ENCODE measurements at places on chromosomes 6 and 20. TPM values are rescaled to one million over a fixed set of nuclear protein-coding genes. Genes with fewer than 3 reads are reported as not detected.

GRCh38 chr20:46494077-46494476 lies 19.3 kb downstream of the ZNF334 start:
- peaks cover 95% of the 10 kb centered on the region for H3K27me3 ChIP-seq
- no peak overlapping the region for H3K27ac ChIP-seq
- H3K4me1 ChIP-seq: no peaks in the 10 kb centered on the region
- no peak overlapping the region for H3K4me3 ChIP-seq
- DNase-seq: no peak
- H3K36me3 ChIP-seq: no peaks in the 10 kb centered on the region

Gene GABRR1
- total RNA-seq: not detected

GRCh38 chr6:23910420-23910819 lies 215.6 kb upstream of the NRSN1 start:
- no peaks in the 10 kb centered on the region for H3K27me3 ChIP-seq
- no peak overlapping the region for H3K4me3 ChIP-seq
- H3K4me1 ChIP-seq: no peaks in the 10 kb centered on the region
- DNase-seq: no peak
- no peak overlapping the region for H3K27ac ChIP-seq

Gene IL17F
- not detected for total RNA-seq

DNA sequence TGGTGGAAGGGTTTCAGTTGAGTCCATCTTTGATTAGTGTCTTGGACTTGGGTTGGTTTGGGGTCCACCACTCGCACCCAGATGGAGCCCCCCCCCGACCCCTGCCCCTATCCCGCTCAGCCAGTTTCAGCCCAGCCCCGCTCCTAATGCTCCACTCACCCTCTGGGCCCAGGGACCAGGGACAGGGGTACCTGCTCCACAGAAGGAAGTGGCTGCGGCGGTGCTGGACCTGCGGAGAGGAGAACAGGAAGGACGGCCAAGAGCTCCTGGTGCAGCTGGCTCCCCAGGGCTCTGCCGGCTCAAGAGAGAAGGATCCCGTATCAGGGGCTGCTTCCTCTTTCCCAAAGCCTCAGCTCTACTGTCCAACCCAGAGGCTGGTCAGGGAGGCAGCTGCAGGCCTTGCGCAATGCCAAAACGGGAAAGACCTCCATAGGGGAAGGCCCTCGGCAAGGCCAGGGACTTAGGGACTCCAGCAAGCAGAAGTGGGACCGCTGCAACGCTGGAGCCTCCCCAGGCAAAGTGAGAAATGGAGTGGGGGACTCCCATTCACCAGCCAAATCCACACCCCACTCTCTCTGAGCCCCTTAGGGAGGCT lies at the start of gene SIGLEC1:
SIGLEC1 (minus strand) TSS at position 322 of the 595 bp plus-strand sequence. CDS start 5,472 bp downstream, outside the sequence.
- H3K4me3 ChIP-seq: no peak within 1 kb of the TSS
- peaks cover 3% of the 10 kb centered on the region for H3K36me3 ChIP-seq
- DNase-seq: no peak
- H3K4me1 ChIP-seq: no peaks in the 10 kb centered on the region
- no peak within 1 kb of the TSS for H3K27ac ChIP-seq

Gene HAO1
- total RNA-seq: not detected

DNA sequence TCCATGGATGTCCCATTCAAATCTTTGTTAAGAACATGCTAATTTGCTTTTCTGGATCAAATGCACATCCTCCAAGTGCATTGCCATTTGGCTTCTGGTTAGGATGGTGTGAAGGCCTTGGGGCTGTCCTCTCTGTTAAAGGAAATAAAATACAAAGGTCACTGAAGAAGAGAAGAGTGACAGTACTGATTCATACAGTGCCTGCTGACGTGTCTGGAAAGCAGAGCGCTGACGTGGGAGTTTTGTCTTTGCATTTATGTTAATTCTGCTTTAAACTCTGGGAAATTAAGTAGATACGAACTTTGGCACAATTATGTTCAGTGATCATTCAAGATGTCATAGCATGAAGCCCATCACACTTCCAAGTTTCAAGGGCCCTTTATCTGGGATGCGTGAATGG lies 33.2 kb downstream of the SYNDIG1 start:
- DNase-seq: no peak
- H3K27ac ChIP-seq: no peak overlapping the region
- H3K4me3 ChIP-seq: no peak overlapping the region
- peaks cover under 1% of the 10 kb centered on the region for H3K36me3 ChIP-seq

DNA sequence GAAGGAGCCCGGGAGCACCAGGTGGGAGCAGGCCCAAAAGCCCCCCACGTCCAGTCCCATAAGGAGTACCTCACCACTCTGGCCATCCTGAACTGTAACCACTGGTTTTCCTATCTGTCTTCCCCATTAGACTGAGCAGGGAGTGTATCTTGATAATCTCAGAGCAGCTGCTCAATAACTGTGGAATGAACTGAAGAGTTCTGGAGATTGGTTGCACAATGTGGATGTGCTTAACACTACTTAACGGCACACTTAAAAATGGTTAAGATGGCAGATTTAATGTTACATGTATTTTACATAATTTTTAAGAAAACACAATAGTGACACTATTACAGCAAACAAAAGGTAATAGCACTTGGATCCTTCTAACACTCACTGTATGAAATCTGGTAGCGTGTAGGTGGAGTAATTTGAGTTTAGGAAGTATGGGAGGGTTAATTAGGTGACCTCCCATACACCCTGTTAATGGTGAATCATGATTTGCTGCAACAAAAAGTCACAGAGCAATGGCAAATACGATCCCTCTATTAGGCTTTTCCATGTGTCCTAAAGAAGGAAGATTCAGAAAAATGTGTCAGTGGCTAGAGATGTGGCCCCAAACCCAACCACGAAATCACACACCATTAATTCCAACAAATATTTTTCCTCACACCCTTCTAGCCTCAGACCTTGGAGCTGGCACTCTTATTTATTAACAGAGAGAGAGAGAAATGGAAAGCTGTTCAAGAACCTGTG lies 18.4 kb downstream of the TRAM2 start:
- H3K27ac ChIP-seq: no peak overlapping the region
- no peaks in the 10 kb centered on the region for H3K27me3 ChIP-seq
- H3K36me3 ChIP-seq: no peaks in the 10 kb centered on the region
- peaks cover 5% of the 10 kb centered on the region for H3K4me1 ChIP-seq

- H3K4me1 ChIP-seq: peaks cover 15% of the 10 kb centered on the region
- no peak for DNase-seq
- no peaks in the 10 kb centered on the region for H3K27me3 ChIP-seq
- H3K4me3 ChIP-seq: no peak overlapping the region
- H3K36me3 ChIP-seq: no peaks in the 10 kb centered on the region
- H3K27ac ChIP-seq: no peak overlapping the region
These were observed 6.1 kb downstream of the RIN2 start for GRCh38 chr20:19764207-19764606.

DNA sequence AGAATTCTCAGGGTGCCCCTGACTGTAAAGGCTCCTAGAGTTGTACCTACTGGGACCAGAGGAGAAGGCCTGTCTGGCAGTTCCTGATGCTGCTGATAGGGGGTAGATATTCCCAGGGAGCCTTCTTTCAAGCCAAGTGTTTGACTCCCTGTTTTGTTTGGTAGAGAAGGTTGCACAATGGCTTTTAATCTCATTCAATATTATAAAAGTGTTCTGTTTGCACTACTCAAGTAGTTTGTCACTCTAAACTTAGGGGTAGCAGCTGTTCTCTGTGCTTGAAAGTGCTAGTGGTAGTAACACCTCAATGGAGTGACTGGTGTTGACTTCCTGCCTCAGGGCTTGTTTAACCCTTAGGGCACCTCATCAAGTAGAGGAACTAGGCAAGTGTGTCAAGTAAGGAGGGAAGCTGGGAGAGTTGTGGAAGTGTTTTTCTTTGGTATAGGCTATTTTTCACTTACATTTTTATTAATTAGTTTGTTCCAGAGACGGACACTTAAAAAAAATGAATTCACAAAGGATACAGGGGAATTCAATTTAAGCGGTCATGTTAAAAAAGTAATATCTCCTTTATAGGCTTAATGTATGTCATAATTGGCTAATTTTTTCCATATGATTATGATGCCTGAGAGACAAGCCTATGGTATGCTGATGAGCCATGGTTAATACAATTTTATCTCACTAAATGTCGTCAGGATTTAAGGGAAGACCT lies 38.1 kb downstream of the BICRAL start:
- no peak overlapping the region for H3K4me3 ChIP-seq
- no peak overlapping the region for H3K27ac ChIP-seq
- DNase-seq: no peak
- no peaks in the 10 kb centered on the region for H3K27me3 ChIP-seq
- H3K4me1 ChIP-seq: no peaks in the 10 kb centered on the region

DNA sequence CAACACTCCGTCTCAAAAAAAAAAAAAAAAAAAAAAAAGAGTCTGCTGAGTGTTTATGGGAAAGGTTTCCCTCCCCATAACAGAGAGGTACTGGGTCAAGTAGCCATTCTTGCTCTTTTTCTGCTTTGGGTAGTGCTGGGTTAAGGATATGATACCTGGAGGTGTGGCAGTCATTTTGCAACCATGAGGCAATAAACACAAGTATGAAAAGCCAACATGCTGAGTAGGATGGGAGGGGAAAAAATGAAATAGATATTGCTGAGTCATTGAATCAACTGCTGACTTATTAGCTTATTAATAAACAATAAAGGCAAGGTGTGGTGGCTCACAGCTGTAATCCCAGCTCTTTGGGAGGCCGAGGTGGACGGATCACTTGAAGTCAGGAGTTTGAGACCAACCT lies 2.3 kb upstream of the TOMM34 start:
- H3K27me3 ChIP-seq: no peaks in the 10 kb centered on the region
- DNase-seq: no peak
- H3K36me3 ChIP-seq: peaks cover 54% of the 10 kb centered on the region
- peaks cover 55% of the 10 kb centered on the region for H3K4me1 ChIP-seq
- H3K27ac ChIP-seq: no peak overlapping the region

DNA sequence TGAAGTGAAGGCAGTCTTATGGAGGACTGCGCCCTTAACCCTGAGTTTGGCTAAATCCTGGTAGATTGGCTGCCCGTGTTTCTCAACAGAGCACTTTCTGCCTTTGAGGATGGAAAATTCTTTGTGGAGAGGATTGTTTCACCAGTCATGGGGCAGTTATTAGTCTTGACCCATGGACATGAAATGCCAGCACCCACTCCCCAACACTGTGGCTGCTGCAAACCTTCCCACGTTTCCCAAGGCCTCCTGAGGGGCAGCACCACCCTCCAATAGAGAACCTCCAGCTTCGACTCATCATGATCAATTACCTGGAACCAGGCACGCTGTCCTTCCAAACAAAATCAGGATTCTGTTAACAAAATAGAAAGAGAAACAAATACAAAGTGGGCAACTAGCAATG lies 117.8 kb downstream of the PXDC1 start:
- no peak overlapping the region for H3K4me3 ChIP-seq
- H3K4me1 ChIP-seq: no peaks in the 10 kb centered on the region
- DNase-seq: no peak
- H3K27ac ChIP-seq: no peak overlapping the region

GRCh38 chr6:122838060-122838780 lies 49.2 kb downstream of the SMPDL3A start:
- no peak for DNase-seq
- peaks cover 25% of the 10 kb centered on the region for H3K27me3 ChIP-seq
- peaks cover 8% of the 10 kb centered on the region for H3K4me1 ChIP-seq
- H3K4me3 ChIP-seq: no peak overlapping the region

- no peaks in the 10 kb centered on the region for H3K27me3 ChIP-seq
- no peak overlapping the region for H3K27ac ChIP-seq
- no peak overlapping the region for H3K4me3 ChIP-seq
- DNase-seq: no peak
- peaks cover 21% of the 10 kb centered on the region for H3K4me1 ChIP-seq
These were observed 333.5 kb downstream of the RNGTT start for GRCh38 chr6:88629838-88630494.

DNA sequence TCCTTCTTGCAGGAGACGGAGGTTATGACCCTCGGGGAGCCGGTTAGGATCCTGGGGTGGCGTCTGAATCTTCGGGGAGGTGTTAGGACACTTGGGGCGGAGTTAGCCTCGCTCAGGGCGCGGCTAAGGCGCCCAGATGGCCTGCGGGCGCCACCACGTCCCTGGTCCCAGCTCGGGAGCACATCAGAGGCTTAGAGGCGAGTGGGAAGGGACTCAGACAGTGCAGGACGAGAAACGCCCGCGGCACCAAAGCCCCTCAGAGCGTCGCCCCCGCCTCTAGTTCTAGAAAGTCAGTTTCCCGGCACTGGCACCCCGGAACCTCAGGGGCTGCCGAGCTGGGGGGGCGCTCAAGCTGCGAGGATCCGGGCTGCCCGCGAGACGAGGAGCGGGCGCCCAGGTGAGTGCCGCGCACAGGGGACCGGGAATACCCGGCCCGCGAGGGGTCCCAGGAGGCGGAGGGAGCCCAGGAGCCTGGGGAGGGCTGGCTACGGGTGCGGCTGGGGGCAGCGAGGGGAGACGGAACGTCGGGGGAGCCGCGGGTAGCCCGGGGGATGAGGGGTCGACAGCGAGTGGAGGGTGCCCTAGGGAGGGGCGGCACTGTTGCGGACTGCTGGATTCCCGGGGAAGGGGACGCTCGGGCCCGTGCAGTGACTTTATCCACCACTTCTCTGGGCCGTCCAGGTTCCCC lies at the start of gene HCK:
HCK (plus strand) TSS at position 153 of the 688 bp plus-strand sequence.
- no peak within 1 kb of the TSS for H3K27ac ChIP-seq
- no peak within 1 kb of the TSS for H3K4me3 ChIP-seq
- peaks cover 95% of the 10 kb centered on the region for H3K27me3 ChIP-seq
- H3K36me3 ChIP-seq: no peaks in the 10 kb centered on the region
- no peak for DNase-seq

Gene PET117
- total RNA-seq: 6.0 TPM

DNA sequence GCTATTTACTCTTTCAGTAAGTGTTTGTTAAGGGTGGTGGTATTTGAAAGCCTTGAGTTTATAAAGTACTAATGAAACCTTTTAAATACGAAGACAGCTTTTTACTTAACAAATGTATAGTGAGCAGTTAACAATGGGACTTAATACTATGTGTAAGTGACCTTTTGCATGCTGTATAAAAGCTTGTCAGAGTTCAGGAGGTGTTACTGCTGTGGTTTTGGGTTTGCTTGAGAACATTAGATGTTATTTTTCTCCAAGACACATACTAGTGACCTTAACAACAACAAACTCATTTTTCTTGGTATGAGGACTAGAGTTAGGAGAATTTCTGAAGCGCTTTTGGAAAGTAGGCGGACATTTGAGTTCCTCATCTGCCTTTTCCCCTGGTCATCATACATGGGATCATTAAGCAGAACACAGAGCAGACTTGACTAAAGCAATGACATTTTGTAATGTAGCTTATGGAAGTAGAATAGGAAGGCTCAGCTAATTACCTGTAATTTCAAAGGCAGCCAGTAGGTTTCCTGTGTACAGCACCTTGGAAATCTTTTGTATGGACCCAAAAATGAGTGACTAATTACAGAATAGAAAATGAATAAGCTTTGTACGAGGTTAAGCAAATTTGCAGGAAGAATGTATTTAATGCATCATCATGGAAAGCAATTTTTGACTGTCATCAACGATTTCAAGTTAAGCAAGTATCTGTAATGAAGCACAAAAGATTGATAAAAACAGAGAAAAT lies 14.1 kb downstream of the CDYL start:
- peaks cover 11% of the 10 kb centered on the region for H3K4me1 ChIP-seq
- H3K27me3 ChIP-seq: no peaks in the 10 kb centered on the region
- H3K27ac ChIP-seq: no peak overlapping the region
- no peak overlapping the region for H3K4me3 ChIP-seq
- H3K36me3 ChIP-seq: no peaks in the 10 kb centered on the region
- no peak for DNase-seq

Data from Calu3 (cell line).